ENCODE measurements at places on chromosomes 2 and 18.

- DNase-seq, result no peak
Observed at GRCh38 chr2:113851640-113852039, 38.2 kb upstream of the ACTR3 start.

GRCh38 chr2:72378753-72379348 is 231.2 kb upstream of the CYP26B1 start:
- no peak for DNase-seq

- DNase-seq, result no peak
Observed at GRCh38 chr2:187586011-187586641, 31.9 kb upstream of the TFPI start.

- DNase-seq, result peak; percentile 68
Observed at GRCh38 chr2:218981881-218982585, 3.0 kb downstream of the FEV start.

GRCh38 chr2:38485734-38486133 is 108.7 kb upstream of the ATL2 start:
- DNase-seq, result no peak

DNA sequence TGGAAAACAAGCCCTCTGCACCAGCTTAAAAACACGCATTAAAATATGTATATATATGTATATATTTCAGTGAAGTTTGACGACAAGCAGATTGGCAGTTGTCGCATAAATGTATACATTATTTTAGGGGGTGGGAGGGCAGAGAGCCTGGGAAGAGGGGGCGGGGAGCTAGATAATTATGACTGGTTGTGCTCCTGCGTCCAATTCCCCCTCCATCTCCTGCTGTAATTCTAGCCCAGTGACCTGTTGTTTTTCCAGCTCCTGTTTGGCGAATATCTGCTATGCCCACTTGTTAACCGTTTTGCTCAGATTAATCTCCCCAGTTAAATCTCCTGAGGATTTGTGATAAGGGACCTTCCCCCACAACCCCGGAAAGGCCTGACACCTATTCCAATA is 656 bp downstream of the UNC80 start:
- peak; percentile 62 for DNase-seq

DNA sequence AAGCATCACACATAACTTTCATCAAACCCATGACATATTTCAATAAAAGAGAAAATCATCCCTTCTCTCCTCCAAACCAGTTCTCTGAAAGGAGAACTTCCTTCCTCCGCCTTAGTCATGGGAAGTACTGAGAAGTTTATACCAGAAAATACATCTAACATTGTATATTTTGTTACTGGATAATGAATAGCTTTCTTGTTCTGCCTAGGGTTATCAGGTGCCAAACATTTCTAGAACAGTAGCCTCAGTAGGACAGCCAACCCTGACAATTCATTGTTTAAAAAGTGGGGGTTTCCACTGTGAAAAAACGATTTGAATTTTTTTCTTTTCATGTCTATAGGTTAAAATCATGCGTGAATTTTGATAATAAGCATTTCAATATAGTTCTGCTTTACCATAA is 16.0 kb upstream of the DAW1 start:
- no peak for DNase-seq

- DNase-seq, result no peak
Observed at GRCh38 chr2:28628506-28628905, 123.1 kb upstream of the PPP1CB start.

GRCh38 chr2:215624423-215624829 is 188.6 kb upstream of the FN1 start:
- no peak for DNase-seq

GRCh38 chr2:216829533-216829932 is 30.3 kb downstream of the TNP1 start:
- peak; percentile 73 for DNase-seq

DNA sequence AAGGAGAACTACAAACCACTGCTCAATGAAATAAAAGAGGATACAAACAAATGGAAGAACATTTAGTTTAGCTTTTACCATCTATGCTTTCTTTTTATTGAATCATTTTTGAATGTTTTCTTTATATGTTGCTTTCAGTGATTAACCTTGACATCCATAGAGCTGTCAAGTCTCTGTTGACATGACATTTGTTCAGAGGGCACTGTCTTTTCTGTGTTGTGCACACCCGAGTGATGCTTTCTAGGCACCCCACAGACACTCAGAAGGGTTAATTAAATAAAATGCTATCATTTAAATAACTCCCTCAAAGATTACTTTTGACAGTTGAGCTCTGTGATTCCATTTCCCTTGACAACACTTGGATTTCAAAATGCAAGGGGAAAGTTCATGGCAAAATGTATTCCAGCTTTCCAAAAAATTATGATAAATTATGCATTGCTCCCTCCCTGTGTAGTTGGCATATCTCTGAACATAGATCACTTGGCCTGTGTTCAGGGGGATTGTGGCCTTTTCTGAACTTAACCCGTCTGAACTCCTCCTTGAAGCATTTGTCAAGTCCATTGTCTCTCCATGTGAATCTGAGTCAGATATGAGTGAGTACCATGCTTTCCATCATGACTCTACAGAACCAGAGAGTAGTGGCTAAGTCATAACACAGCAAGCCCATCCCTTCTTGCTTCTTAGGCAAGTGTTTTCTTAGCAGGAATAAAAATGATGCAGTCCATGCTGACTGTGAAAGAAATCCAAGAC is 372.6 kb downstream of the RPRM start:
- DNase-seq, result no peak

GRCh38 chr2:122734766-122735424 is 979.4 kb downstream of the TSN start:
- DNase-seq, result no peak
